T1000 (cell line): ENCODE measurements at places on chromosomes 5 and 9.

- no peak for DNase-seq
These were observed 182.8 kb upstream of the TARS1 start for GRCh38 chr5:33257807-33258429.

DNA sequence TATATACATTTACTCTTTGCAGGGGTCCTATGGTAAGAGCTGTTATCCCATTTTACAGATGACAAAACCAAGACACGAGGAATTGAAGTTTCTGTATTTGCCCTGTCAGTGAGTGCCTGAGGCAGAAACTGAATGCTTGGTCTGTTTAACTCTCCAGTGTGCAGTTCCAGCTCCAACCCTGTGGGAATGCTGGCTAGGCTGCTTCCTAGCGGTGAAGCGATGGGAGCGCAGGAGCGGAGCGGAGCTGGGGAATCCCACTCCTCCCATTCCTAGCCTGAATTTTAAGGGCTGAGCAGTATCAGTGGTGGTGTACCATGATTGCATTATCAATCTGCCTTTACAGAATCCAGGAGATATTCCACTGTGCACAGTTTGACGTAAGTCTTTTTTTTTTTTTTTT is 202.3 kb downstream of the LRRC70 start:
- no peak for DNase-seq

DNA sequence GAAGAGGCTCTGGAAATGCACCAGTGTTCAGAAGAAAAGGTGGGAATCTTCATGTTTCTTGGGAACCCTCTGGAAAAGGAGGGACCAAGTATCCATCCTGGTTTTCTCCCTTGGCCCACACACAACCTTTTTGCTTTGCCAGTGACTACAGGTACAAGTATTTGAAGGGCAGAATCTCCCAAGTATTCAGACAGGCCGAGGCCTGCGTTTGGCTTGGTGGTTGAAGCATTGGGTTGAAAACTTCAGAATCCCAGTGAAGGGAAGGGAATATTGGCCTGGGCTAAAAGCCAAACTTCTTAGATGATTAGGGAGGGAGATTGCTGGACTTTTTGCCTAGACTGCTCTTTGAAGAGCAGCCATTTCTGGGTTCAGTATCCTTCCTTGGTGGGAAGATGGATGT is 71.9 kb downstream of the UBAP1 start:
- DNase-seq = no peak

GRCh38 chr5:135491038-135491551 is 38.9 kb upstream of the TIFAB start:
- no peak for DNase-seq

GRCh38 chr9:75462866-75463265 is 374.6 kb downstream of the OSTF1 start:
- DNase-seq = no peak

DNA sequence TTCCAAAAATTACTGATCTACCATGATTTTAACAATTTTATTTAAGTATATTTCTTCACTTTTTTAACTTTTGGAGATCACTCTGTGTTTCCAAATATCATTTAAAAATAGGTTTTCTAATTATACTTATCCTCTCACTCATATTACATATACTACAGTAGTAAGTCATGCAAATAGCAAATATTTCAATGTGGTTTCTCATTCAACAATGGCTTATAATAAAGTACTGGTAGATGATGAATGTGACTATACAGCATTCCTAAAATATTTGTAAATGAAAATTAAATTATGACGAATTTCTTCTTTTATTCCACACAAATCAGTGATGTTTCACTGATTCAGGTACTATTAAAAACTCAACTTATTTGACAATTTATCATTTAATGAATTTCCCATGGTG is 176.3 kb upstream of the MEF2C start:
- no peak for DNase-seq

- DNase-seq = no peak
These were observed 63.0 kb upstream of the TAF11L2 start for GRCh38 chr5:17434982-17435381.

GRCh38 chr5:88890070-88890781 is 7.2 kb upstream of the MEF2C start:
- DNase-seq = no peak

GRCh38 chr5:152956943-152957613 is 533.4 kb upstream of the GRIA1 start:
- no peak for DNase-seq

GRCh38 chr5:105695941-105696340 is 1974.8 kb downstream of the EFNA5 start:
- no peak for DNase-seq

DNA sequence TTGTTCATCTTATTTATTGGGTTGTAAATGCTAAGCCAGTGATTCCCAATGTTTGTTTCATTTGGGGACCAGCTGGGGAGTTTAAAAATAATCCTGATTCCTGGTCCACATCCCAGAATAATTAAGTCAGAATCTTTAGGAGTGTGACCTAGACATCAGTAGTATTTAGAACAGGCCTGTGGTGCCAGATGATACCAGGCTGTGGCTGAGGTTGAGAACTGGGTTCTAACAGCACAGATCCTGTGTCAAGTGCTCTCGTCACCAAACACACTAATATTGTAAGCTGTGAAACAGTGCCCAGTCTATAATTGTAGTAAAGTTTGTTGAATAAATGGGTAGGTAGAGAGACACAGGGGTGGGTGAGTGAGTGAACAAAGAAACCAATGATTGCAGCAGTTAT is 172.1 kb upstream of the PPP1R2B start:
- DNase-seq = no peak

GRCh38 chr5:180673371-180674089 is 24.1 kb upstream of the FLT4 start:
- DNase-seq = no peak

DNA sequence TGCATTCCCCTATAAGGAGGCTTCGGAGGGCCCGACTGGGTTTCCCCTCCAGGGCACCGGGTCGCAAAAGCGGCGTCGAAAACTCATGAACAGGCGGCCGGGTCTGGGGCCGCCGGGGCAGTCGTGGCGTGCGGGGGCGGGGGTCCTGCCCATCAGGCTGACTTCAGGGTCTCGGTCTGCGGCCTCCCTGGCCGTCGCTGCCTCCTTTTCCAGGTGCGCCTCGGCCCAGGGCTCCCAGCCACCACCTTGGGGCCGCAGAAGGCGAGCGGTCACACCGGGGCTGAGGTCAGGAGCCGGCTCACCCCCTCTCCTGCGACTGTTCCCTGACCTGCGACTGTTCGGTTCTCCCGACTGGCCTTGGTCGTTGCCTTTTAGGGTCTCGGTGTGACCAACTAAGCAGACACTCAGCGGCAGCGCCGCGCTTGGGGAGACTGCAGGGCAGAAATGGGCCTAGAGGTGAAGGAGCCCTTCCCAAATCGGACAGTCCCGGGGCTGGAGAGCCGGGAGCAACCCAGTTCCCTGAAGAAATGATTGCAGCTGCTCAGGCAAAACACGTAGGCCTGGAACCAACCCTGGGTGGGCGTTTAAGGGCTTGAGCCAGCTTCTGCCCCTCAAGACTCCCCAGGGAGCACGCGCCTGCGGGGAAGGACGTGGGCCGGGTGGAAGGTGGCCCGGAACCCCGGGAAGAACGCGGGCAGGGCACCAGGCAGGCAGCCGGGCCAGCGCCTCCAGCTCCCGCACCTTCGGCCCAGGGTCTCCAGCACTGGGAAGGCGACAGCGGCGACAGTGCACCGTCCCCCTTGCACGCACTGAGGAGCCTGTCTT is 11.2 kb downstream of the IRX2 start:
- no peak for DNase-seq

DNA sequence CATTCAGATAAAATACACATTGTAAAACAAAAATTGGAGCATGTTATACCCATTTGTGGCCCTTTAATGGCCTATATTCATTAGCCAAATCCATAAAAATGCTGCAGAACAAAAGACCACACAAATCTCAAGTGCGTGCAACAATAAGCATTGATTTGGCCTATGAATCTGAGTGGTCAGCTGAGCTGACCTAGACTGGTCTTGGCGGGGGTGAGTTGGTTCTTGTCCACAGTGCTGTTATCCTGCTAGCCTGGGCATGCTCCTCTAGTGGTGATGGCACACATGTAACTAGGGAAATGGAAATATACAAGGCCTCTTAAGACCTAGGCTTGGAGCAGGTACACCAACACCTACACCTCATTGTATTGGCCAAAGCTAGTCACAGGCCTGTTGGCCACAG is 122.2 kb upstream of the TBCA start:
- DNase-seq = no peak

DNA sequence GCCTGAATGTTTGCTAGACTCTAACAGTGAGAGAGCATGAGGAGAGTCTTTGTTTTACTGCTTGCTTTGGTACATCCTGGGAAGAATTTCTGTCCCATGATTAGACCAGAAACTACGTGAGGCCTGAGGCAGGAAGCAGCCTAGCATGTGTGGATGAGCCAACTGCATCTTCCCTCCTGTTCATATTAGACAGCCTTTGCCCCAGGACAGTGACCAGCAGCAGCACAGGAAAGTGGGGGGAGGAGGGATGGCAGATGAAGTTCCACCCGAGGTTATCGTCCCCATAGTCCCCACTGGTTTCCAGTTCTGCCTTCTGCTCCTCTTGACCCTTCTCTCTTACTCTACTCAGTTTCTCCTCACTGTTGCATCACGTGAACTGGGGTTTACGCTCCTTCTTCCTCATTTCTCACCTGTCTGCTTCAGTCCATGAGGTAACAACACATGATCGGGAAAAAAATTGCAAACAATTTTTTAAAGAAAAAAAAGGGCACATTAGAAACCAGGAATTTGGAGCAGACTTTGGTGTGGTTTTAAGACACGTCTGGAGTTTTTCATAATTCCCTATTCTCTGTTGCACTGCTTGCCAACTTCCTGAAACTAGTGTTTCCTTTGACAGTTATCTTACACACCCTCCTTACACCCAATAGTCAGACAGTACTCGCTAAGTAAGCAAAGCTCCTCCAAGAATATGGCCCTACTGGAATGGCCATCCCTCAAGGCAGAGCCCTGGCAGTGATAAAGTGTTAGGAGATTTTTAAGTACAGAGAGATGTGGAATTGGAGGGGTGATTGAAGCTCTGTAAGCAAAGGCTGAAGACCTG is 84.1 kb downstream of the SNX18 start:
- no peak for DNase-seq

- DNase-seq = no peak
These were observed 120.4 kb downstream of the RAPGEF6 start for GRCh38 chr5:131514316-131515283.

DNA sequence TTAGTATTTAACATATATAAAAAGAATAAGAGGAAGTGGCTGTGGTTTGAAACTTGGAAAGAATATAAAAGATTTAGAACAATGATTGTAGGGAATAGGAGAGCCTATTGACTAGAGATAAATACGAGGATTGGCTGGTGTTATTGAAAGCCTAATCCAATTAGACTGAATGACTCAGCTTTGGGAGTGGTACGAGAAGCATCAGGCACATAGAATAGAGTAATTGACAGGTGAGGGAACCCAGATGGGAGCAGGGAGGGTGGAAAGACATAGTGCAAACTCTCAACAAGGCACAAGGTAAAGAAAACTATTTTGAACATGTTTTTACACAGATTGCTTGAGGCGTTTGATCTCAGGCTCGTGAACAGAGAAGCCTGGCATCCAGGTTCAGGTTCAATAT is 338.9 kb upstream of the KLF9 start:
- no peak for DNase-seq

- no peak for DNase-seq
These were observed 31.9 kb upstream of the BOD1 start for GRCh38 chr5:173648308-173648866.

DNA sequence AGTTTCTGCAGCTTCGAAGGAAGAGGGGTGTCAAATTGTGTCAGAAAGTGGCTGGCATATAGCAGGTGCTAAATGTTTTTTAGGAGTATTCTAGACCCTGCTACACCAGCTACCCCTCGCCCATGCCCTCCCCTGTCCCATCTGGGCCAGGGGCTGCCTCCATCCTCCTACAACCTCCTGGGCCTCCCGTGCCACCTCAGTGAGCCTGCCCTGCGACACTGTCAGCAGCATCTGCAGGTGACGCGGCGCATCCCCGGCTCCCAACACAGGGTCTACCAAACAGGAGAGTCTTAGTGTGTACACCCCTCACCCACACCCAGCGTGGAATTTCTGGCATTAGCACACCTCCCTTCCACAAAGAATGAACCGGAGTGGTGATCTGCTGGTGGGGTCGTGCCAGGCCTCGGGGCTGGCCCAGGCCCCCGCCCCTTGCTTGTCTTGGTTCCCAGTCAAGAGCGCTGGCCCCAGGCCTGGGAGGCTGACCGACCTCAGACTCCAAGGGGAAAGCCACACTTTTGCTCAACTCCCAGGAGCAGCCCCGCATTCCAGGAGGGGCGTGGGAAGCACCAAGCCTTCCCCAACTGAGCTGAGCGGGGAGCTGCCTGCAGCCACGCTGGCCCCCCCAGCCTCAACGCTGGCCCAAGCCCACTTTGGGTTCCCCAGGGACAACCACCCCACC is 55.2 kb downstream of the NEURL1B start:
- no peak for DNase-seq

DNA sequence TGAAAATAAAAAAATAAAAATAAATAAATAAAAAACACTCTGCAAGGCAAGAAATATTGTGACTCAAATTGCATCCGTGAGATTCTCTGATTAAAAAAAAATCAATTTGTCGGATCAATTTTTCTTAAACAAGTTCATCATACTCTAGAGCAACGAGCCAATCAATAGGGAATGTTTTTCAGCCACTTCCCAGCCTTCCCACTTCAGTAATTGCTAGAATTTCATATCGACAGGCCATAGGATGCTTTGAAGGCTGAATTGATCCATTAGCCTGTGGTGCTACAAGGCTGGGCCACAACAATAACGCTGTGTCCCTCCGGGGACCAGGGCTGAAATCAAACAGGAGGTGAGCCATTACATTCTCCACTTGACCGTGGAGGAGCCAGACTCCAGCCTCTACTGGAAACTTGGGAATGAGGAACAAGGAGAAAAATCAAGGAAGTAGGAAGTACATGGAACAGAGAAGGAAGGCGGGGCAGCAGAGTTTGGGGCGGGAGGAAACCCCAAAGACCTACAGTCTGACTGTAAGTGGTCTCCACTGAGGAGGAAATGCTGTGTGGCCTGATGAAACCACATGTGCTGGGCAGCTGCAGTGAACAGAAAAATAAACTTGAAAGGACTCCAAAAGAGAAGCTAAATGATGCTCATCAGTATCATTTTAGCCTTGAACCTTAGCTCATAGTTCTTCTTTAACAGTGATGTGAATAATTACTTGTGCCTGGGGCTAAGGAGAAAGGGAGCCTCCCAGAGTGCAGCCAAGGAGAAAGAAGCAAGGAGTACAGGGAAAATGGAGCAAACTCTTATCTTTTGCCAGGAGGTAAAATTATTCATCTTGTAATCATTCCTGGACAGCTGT is 308.6 kb downstream of the TLE1 start:
- DNase-seq = no peak

GRCh38 chr9:130927995-130928900 is 10.8 kb downstream of the FIBCD1 start:
- no peak for DNase-seq
